ENCODE measurements at places on chromosomes 6 and 20.

GRCh38 chr6:134111062-134111677 lies 58.7 kb upstream of the SLC2A12 start:
- peak; percentile 65 for DNase-seq

GRCh38 chr6:117270055-117270842 lies 4.9 kb downstream of the VGLL2 start:
- DNase-seq: no peak

DNA sequence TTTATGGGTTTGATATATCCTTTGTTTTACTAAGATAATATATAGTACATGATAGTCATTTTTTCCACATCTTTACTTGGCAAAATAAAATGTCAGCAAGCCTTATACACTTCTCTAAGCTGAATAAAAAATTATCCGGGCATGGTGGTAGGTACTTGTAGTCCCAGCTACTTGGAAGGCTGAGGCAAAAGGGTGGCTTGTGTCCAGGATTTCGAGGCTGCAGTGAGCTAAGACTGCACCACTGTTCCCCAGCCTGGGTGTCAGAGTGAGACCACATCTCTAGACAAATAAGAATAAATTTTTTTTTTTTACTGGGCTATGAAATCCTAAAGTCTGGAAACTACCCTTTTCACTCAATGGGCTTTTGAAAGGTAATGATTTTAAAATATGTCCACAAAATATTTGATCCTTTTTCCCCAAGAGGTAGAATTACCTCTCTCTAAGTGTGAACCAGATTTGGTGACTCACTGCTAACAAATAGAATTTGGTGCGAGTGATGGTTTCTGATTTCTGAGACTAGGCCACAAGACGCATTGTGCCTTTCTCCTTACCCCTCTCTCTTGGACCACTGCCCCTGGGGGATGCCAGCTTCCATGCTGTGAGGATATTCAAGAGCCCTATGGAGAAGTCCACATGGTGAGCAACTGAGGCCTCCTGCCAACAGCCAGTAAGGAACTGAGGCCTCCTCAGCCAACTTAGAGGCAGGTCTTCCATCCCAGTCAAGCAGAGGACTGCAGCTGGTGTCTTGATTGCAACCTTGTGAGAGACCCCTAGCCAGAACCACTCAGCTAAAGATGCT lies 84.2 kb upstream of the ZNFX1 start:
- no peak for DNase-seq

- no peak for DNase-seq
These were observed 20.6 kb upstream of the FAM209A start for GRCh38 chr20:56503916-56504315.
